ENCODE measurements at places on chromosomes 4 and X.

DNA sequence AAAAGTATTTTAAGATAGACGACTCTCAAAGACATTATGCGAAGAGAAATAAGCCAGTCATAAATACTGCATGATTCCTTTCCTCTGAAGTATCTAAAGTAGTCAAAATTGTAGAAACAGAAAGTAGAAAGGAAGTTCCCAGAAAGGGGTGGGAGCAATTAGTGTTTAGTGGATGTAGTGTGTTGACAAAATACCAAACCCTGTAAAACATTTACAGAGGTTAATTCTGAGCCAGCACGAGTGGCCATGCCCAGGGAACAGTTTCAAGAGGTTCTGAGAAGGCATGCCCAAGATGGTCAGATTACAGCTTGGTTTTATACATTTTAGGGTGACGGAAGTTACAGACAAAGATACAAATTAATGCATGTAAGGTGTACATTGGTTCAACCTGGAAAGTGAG lies 34.4 kb upstream of the SLC25A4 start:
- no peak for DNase-seq

- no peak for DNase-seq
Observed at GRCh38 chr4:181939199-181939945, 303.8 kb upstream of the TENM3 start.

DNA sequence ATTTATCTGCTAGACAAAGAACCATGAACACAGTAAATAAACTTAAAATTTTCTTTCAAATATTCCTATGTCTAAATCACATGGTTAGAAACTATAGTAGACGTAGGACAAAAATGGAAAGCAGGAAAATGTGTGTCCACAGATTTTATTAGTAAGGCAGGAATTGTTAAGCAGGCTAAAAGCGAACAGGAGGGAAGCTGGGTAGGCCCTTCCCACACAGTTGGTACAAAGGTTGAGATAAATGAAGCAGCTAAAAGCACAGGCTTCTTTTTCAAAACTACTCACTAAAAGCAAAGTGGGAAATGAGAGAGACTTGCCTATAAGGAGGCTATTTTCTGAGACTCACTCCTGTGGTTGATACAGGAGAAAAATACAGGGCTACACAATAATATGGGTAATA lies 108.1 kb upstream of the PABPC4L start:
- DNase-seq: no peak

DNA sequence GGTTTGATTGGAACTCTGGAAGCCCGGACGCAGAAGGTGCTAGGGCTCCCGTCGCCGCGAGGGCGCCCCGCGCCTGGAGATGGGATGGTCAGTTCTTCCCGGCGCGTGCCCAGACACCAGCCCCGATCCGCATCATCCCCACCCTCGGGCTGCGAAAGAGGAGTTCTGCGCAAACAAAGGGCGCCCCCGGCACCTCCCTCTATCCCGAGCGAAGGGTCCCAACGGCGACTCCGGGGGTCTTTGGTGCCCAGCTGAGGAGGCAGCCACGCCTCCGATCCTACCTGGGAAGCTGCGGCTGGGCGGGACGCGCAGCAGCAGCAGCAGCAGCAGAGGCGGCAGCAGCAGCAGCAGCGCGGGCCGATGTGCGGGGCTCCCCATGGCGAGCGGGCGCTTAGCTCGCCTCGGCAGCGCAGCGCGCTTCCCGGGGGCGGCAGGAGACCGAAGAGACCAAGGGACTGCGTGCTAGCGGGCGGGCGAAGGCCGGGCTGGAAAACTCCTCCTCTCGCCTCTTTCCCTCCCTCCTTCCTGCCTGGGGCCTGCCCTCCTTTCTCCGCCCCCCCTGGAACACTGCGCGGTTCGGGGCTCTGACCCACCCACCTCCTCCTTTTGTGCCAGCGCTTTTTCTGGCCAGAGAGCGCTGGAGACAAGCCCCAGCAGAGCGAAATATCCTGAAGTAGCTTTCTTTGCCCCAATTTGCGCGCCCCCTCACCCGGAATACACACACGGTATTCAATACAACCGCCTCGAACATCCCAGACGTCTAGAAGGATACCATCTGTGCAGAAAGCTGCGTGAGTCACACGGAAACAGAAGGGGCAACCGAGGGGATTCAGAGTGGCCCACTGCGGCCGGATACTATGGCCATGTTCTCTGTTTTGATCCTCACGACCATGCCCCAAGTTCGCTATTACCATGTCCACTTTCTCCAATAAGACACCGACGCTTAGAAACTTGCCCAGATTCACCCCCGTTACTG lies at the start of gene SRPX:
Gene SRPX (minus strand): TSS at position 457 of the 976 bp plus-strand sequence. CDS start 79 bp downstream, at position 378.
- DNase-seq: no peak

GRCh38 chr4:152534541-152535359 lies 1.1 kb downstream of the FBXW7 start:
- peak; percentile 74 for DNase-seq

DNA sequence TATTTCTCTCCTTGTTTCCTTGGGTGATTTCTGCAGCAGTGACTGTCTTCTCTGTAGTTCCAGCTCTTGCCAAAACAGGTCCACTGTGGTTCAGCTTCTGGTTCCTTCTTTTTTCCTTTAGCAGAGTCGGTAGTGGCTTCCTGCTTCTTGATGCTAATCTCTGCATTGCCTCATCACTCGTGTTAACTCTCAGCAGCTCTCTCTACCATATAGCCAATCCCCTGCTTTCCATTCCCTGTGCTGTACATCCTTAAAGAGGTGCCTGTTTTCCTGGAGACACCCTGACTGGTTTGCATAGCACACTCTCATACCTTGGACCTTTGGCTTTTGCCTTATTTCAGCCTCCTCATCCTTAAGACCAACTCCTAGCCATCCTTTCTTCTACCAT lies 191.2 kb upstream of the LNX1 start:
- no peak for DNase-seq

DNA sequence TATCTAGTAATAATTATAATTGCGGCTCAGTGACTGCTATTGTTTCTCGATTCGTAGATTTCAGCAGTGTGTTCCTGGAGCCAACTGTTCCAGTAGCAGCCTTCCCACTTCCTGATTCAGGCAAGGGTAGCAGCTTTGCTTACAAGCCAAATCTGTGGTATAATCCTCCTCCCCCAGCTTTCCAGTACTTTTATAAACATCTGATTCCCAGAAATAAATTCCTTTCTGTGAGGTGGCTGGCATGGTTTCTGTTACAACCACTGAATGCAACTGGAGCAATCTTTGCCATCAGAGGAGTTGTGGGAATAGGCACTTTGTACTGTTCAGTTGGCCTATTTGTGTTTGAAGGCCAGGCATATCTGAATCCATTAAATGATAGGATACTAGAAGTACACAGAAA lies 80.0 kb downstream of the GLRA3 start:
- no peak for DNase-seq

DNA sequence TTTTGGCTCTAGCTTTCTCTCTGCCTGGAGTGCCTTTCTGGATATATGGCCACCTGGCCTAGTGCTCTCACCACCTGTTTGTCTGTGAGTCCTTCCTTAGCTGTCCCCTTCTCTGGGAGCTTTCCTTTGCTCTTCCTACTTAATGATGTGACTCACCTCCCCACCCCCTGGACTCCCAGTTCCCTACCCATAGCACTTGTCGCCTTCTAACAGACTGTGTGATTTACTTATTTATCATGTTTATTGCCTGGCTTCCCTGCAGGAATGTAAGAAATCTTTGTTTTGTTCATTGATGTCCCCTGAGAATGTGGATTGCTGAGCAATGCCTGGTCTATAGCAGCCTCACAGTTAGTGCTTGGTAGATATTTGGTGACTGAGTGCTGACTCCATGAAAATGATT lies 18.9 kb downstream of the ADD1 start:
- DNase-seq: no peak

- DNase-seq: no peak
Observed at GRCh38 chrX:40784516-40785151, 49.3 kb upstream of the MED14 start.
